ENCODE measurements at places on chromosomes 5 and 9.

GRCh38 chr5:88660947-88661805 lies 221.8 kb downstream of the MEF2C start:
- DNase-seq = no peak

DNA sequence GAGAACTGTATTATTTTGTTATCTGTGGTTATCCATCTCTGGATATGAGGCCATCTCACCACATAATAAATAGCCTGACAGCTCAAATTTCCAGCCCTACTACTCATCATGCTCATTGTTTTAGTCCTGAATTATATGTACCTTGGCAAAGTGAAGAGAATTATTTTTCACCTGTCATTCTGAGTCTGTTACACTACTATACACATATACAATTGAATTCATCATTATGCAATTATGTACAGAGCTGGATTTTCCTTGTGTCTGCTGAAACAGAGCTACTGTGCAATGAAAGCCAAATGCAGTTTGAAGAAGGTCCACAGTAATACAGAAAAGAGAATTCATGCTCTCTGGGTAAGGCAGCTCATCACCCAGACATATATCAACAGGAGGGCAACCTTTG lies 28.5 kb downstream of the ESM1 start:
- DNase-seq = no peak

GRCh38 chr9:2816476-2817141 lies 27.3 kb downstream of the PUM3 start:
- no peak for DNase-seq

- DNase-seq = no peak
Measured at GRCh38 chr5:73218552-73219171, 45.7 kb downstream of the TMEM174 start.

DNA sequence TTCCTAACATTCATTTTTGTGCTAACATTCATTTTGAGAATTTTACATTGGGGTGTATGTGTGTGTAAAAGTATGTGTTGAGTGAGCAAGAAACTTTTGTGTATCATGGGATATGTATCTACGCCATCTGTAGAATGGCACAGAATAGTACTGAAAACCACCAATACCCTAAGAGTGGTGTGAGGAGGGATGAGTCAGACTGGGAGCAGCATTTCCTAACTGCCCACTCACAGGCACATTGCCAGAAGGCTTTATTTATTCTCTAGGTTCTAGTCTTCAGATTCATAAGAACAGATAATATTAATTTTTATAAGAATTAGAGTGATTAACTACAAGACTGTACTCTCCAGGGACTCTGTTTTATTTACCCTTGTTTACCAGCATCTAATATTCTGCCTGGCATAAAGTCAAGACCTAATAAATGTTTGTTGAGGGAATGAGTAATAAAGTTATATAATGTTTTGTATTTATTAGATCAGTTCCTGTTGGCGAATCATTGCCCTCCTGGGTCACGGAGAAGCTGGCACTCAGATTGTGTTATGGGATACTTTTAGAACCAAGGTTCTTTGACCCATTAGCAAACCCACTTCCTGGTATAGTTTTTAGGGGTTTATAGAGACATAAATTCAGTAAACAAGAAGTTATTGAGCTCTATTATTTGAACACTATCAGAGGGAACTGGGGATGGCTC lies 159.1 kb upstream of the PPP2R2B start:
- DNase-seq = no peak

DNA sequence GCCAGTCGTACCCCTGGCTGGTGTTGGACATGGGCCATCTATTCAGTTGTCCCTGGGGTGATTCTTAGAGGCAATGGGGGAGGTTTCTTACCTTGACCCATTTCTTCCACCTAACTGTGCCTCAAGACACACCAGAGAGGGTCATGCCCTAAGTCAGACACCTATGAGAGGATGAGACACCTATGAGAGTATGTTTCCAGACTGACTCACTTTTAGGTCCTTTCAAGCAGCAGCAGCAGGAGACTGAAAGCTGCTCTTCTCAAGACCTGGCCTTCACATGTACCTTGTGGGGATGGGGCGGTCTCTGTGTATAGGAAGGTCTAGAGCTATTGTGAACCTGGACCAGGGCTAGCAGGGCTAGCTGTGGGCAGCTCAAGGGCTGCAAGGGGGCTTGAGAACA lies 130.1 kb downstream of the TENT4A start:
- DNase-seq = no peak

- DNase-seq = no peak
Measured at GRCh38 chr5:102211165-102211564, 84.9 kb downstream of the SLCO4C1 start.

GRCh38 chr9:130866474-130866965 lies 30.1 kb downstream of the QRFP start:
- DNase-seq = peak; percentile 72

- no peak for DNase-seq
Measured at GRCh38 chr9:77743386-77743785, 95.3 kb upstream of the GNA14 start.

- DNase-seq = no peak
Measured at GRCh38 chr5:148457183-148457620, 73.4 kb downstream of the FBXO38 start.

DNA sequence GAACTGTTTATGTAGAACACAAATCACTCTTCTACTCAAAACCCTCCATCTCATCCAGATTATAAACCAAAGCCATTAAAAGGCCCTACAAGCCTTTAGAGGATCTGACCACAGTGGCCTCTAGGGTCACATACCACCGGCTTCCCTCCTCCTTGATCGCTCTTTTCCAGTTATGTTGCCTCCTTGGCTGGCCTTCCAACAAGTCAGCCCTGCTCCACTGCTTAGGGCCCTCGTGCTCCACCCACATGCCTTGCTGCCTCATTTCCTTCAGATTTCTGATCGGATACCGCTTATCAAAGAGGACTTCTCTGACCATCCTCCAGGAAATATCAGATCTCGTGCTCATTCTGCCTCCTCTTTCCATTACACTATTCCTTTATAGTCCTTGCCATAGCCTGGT lies 139.4 kb upstream of the RAI14 start:
- no peak for DNase-seq

DNA sequence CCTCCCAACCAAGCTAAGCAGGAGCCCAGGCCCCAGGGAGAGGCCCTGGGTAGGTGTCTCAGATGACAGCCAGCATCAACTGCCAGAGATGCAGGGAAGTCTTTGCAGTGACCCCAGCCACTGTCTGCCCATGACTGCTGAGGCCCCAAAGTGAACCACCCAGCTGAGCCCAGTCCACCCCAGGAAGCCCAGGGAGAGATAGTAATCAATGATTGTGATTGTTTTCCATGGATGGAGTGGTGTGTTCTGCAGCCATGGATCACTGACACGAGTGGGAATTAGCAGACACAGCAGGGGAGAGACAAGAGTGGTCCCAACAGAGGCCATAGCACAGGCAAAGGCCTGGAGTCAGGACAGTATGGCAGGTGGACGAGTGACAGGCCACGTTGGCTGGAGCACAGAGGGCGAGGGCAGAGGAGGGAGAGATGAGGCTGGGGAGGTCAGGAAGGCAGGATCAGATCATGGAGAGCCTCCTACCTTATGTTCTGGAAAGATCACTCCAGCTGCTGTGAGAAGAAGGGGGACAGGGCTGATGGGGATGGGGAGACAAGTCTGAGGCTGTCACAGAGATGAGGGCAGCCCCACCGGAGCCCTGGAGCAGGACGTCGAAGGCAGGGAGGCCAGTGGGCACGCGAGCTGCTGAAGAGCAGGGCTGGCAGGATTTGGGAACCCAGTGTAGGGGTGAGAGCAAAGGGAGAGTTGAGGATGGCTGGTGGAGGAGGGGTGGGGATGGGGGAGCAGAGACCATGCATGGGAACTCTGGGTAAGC lies 14.5 kb downstream of the ABO start:
- DNase-seq = no peak

GRCh38 chr9:127093319-127094020 lies 29.0 kb downstream of the ANGPTL2 start:
- no peak for DNase-seq

DNA sequence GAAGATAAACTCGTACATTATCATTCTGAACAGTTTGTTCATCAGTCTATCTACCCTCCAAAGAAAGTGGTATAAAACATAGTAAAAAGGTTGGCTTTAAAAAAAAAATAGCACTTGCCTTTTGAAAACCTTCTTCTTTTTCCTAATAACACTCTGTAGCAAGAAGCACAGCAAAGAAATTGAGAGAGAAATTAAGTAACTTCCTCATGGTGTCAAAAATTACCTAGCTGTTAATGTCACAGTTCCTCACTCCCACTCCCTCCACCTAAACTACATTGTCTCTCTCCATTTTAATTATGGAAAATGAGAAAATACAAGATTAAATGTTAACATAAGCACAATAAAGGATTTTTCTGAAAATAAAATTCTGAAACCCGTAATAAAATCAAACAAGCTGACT lies 72.2 kb downstream of the CERT1 start:
- DNase-seq = no peak

GRCh38 chr9:82275258-82275927 lies 286.8 kb downstream of the SPATA31D1 start:
- no peak for DNase-seq

GRCh38 chr5:126492939-126493338 lies 69.7 kb downstream of the GRAMD2B start:
- DNase-seq = no peak

GRCh38 chr5:128559300-128560297 lies 21.6 kb upstream of the FBN2 start:
- DNase-seq = no peak
